Uterus (tissue), 4 donors: ENCODE measurements at places on chromosomes 7 and 10. TPM values are rescaled to one million over a fixed set of nuclear protein-coding genes. Genes with fewer than 3 reads are reported as not detected.

GRCh38 chr7:141587304-141587703 is 36.1 kb downstream of the AGK start:
- no peak for DNase-seq

The IL6 gene
- 11.2 TPM for total RNA-seq

DNA sequence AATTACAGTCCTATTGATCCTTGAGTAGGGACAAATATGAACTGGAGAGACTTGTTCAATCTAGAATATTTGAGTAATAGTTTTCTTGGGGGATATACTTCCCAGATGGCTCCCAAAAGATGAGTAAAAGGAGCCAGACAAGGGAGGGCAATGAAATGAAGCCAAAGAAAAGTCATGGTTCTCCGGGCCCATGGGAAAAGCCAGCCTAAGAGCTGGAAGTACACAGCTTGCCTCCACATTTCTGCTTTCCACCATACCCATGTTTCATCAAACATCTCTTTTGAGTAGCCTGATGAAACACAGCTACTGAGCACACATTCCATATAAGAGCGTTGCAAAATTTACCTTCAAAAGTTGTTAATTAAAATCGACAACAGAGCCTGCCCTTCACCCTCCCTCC is 535.0 kb upstream of the FZD8 start:
- no peak for DNase-seq

The PNLIPRP3 gene
- total RNA-seq, result not detected

DNA sequence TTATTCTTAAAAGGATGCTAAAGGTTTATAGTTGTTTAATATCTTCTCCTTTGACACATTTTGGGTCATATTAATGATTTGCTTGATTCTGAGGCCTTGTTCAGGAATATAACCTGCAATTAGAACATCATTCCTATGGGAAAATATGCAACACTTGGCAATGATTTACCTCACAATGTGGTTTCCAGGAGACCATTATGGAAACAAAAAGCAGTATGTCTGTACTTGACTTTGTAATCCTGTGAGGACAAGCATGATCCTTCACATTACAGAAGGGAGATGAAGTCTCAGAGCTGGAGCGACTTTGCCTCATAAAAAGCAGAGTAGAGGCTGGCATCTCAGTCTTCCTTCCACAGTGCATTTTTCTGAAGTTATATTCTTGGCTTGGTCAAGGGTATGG is 57.0 kb upstream of the CDCA7L start:
- no peak for DNase-seq

The FAM25C gene
- total RNA-seq, result not detected
